ENCODE measurements at places on chromosomes 2 and 18.

DNA sequence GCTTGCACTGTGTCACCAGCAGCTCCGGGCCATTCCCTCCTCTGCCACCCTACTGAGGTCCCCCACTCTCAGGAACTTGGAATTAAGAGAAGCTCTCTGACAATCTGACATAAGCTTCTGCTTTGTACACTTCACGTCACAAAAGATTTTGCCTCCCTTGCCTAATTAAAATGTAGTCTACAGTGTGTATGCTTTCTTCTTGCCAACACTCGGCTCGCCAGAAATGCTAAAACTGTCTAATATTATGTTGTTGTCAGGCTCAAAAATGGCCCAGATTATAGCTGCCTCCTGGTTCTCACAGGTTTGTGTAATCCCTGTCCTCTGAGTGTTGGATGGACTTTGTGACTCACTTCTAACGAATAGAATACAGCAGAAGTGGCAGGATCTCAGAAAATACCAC, 474.7 kb downstream of the MBD2 start:
- DNase-seq = no peak

- no peak for DNase-seq
Observed at GRCh38 chr2:223787358-223787757, 50.0 kb downstream of the AP1S3 start.

GRCh38 chr2:163135256-163135655, 296.7 kb upstream of the KCNH7 start:
- DNase-seq = no peak

DNA sequence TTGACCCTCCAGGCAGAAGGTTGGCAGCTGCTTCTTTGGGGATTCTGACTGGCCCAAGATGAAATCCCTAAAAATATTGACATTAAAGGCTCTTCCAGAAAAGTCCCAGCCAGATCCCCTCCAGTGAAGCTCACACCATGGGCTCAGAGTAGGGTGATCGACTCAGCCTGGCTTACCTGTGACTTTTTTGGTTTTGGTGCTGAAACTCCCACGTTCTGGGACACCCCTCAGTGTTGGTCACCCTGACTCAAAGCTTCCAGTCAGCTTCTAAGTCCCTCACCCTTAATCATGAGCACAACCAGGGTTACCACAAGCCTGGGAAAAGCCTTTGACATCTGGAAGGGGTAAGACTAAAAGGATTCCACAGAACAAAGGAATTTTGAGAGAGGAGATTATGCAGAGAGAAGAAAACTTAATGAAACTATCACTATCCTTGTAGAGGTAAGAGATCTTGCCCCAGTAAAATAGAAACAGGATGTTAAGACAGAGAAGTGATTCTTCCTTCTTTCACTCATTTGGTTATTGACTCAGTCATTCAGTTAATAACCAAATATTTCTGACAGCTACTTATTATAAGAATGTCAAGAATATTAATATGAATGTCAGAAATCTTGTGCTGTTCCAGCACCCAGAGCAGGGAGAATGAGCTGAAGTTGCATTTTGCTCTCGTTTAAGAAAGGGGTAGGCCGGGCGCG, 66.8 kb upstream of the SEC11C start:
- no peak for DNase-seq

GRCh38 chr2:24671230-24671629, 122.0 kb downstream of the PTRHD1 start:
- no peak for DNase-seq
